ENCODE measurements at places on chromosomes 3 and 15.

DNA sequence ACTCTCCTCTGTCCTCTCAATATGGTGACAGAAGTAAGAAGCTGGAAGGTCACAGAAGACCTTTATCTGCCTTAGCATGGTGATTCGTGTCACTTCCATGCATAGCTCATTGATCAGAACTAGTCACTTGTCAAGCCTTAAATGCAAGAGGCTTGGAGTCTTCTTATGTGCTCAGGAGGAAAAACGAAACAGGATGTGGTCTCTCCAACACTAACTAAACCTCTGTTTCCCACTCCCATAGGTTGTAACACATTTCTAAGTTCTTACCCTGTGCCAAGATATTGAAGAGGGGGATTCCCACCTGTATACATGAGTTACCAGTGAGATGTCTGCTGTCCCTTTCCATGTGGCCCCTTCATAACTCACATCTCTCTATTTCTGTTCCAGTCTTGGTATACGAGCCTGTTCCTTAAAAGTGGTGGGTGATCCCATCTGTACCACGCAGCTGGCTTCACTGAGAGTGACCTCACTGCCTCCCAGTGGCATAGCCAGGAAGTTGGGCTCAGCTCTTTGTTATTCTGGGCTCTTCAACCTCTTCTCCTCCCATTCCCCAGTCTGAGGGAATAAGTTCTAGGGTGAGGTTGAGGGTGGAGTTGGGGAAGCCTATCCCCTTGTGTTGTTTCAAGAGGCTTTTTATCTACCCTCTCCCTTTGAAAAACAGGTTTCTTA lies 203.2 kb upstream of the PPP2R3A start:
- DNase-seq, result no peak

GRCh38 chr3:133843634-133844033 lies 38.0 kb downstream of the SRPRB start:
- DNase-seq, result peak; percentile 12

GRCh38 chr3:136184703-136185102 lies 11.4 kb downstream of the MSL2 start:
- DNase-seq, result peak; percentile 36

GRCh38 chr15:24878153-24878552 lies 76.6 kb upstream of the SNRPN start:
- DNase-seq, result peak; percentile 53

DNA sequence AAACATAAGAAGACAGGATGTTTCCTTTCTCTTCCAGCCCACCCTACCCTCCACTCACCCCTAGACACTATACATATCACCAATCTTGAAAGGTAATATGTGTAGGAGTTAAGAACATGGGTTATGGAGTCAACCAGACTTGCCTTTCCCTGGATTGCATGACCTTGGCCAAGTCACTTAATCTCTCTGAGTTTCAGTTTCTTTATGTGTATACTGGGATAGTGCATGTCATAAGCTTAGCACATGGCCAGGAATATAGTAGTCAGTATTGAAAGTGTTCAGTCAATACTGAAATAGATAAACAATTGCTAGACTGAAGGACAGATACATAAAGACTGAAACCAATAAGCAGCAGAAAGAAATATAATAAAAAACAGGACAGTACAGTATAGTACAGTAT lies 283.2 kb upstream of the STT3B start:
- DNase-seq, result no peak
